Naive thymus-derived CD8-positive, alpha-beta T cell (primary cell): ENCODE measurements at places on chromosomes 6 and 20.

DNA sequence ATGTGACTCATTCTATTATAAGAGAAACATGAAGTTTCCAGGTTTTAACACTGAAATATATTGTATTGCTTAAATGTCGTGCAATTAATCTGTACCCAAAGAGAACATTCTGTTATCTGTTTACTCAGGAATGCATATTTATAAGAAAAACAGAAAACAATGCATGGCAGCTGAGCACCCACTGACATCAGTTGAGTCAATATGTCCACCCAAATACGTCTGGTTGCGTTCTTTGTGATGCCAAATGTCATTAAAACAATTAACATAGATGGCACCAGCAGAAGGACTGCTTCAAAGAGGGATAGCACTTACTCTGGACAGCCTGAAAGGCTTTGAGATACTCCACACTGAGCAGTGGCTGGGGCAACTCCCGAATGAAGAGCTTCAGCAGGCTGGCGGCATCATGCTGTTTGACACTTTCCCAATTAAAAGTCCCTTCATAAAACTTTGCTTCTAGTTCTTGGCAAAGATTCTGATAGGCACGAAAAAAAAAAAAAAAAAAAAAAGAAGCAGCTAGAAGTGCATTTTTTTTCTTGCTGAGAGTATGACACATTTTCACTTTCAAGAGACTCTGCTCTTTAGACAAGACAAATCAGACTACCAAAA lies 102.3 kb downstream of the ARHGAP18 start:
- no peak for DNase-seq

- DNase-seq = no peak
Measured at GRCh38 chr6:86215323-86215722, 572.6 kb upstream of the SYNCRIP start.

GRCh38 chr6:37456816-37457560 lies 24.0 kb downstream of the CMTR1 start:
- DNase-seq = no peak

DNA sequence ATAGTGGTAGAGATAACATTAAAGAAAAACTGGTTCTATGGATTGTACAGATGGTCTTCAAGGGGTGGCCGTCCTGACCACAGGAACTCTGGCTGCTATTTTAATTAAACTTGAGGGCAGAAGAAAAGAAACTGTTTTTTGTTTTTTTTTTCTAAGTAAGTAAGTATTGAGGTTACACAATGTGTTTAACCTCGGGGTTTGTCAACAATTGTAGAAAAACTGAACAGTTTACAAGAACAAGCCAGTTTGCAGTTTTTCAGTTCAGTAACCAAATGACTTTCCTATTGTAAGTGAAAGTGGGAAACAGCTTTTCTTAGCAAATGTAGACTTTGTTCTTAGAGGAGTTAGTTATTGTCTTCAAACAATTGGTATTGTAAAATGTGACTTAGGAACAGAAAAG lies 77.0 kb downstream of the PLCB1 start:
- no peak for DNase-seq

DNA sequence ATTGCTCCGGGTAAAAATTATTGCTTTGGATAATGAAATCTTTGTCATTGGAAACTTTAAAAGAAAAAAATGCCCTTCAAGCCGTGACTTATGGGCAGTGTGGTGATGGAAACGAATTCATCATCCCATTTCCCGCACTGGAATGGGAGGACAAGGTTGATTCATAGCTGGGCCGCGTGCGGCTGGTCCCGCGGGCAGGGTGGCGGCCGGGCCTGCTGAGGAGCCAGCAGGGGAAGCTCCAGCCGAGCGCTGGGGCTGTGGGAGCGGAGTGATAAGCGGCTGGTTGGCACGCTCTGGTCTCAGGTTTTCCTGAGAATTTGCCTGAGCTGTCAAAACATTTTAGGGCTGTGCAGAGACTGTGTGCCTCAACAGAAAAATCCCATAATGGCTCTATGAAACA lies 351.7 kb downstream of the CDC5L start:
- no peak for DNase-seq

GRCh38 chr20:3203315-3204123 lies 963 bp downstream of the DDRGK1 start:
- DNase-seq = no peak

DNA sequence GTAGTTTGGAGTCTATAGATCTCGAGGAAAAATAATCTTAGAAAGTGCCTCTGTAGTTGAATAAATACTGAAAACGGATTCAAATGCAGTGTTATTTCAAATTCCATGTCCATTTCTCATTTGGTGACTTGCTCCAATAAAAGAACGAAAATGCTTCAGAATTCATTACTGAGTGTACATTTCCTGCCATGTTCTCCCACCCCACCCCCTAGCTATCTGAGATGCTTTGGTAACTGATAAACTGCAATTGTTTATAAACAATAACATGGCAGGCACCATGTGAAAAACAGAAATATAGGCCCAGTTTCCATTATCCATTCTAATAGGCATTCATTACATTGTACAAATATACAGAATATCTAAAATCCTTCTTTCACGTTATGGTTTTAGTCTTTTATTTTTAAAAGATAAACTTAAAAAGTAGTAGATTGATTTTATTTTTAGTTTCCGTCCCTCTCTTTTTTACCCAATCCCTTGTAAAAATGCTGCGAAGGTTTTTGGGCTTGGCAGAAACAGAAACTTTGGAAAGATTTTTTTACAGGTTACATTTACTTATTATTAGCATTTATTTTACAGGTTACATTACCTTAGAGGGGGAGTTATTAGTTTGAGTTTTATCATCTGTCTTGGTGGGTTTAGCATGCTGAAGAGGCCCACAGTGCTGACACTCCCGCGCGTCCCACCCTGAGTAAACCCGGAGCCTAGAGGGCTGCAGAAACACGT lies 1.5 kb downstream of the FAM162B start:
- DNase-seq = no peak

- DNase-seq = no peak
Measured at GRCh38 chr6:42279144-42279781, 61.6 kb upstream of the MRPS10 start.

- no peak for DNase-seq
Measured at GRCh38 chr6:80404889-80405288, 298.4 kb downstream of the BCKDHB start.

GRCh38 chr6:132780770-132781371 lies 17.6 kb downstream of the SLC18B1 start:
- no peak for DNase-seq

GRCh38 chr20:20201639-20202038 lies 149.3 kb downstream of the CFAP61 start:
- no peak for DNase-seq

- DNase-seq = no peak
Measured at GRCh38 chr6:70668499-70668812, 773 bp downstream of the SMAP1 start.

DNA sequence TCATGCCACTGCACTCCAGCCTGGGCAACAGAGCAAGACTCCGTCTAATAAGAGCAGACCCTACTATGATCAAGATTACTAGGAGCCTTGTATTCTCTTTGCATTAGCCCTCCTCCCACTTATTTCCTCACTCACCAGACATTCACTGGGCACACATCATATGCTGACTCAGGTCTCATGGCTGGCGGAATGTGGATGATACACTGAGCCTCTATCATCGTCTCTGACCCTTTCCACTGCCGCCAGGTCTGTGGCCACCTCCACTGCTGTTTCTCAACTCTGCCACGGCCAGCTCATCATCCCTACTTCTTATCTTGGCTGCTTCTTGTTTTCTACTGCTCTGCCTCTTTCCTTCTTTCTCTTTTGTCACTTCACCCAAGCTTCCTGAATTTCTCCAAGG lies 161.0 kb downstream of the BACH2 start:
- no peak for DNase-seq

DNA sequence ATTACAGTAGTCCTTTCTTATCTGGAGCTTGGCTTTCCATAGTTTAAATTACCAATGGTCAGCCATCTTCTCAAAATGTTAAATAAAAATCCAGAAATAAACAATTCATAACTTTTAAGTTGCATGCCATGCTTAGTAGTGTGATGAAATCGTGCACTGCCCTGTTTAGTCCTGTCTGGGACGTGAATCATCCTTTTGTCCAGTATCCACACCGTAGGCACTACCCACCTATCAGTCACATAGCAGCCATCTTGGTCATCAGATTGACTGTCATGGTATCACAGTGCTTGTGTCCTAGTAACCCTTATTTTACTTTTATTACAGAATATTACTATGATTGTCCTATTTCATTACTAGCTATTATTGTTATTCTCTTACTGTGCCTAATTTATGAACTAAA lies 924.1 kb downstream of the EYS start:
- DNase-seq = no peak

DNA sequence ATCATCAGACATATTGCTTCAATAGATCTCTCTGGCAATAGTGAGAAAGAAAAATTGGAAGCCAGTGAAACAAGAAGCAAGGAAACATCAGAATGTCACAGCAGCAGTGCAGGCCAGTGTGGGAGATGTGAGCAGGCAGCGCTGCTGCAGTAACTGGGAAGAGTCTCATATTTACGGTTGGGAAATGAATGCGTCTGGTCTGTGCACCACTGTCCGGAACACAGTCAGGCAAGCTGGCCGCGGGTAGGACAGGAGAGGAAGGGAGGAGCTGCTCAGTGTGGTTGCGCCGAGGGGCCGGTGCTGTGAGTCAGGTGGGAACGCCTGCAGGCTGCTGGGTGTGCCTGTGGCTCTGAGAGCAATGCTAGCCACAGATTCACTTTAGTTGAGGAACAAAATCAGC lies 6.4 kb upstream of the PSMG4 start:
- no peak for DNase-seq
